Heart left ventricle (tissue), 16 donors: ENCODE measurements at places on chromosomes 16 and 17. TPM values are rescaled to one million over a fixed set of nuclear protein-coding genes. Genes with fewer than 3 reads are reported as not detected.

DNA sequence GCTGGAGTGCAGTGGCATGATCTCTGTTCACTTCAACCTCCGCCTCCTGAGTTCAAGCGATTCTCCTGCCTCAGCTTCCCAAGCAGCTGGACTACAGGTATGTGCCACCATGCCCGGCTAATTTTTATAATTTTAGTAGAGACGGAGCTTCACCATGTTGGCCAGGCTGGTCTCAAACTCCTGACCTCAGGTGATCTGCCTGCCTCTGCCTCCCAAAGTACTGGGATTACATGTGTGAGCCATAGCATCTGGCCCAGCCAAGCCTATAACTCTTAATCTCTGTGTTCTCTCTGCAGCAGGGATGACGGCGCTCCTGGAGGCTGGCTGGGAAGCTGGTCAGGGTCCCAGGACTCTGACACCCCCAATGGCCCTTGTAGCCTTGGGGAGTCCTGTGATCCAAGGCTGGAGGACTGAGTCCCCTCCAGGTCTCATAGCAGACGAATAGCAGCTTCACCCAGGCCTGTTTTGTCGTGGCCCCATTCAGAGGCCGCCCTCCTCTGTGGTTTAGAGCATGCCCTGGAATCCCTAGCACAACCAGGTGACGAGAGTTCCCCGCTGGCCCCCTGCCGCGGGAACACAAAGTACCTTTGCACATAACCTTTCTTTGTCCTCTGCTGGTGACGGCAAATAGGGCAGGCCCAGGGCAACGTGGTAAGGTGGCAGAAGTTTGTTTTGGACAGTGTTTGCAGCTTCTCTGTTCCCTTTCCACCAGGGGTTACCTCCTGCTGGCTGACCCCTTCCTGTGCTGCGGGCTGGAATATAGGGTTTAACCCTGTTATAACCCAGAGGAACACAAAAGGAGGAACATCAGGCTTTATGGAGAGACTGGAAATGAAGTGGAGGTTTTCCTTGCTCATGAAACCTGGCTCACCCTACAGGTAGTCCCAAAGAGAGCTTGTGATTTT lies 43.0 kb upstream of the TOB1 start:
- no peaks in the 10 kb centered on the region for H3K27me3 ChIP-seq
- H3K36me3 ChIP-seq = no peaks in the 10 kb centered on the region
- H3K4me3 ChIP-seq = no peak overlapping the region

- H3K36me3 ChIP-seq = no peaks in the 10 kb centered on the region
- no peak overlapping the region for H3K27ac ChIP-seq
- peaks cover 9% of the 10 kb centered on the region for H3K4me1 ChIP-seq
- DNase-seq = no peak
Measured at GRCh38 chr16:90032674-90033331, 13.5 kb upstream of the DBNDD1 start.

- H3K4me1 ChIP-seq = no peaks in the 10 kb centered on the region
- H3K36me3 ChIP-seq = no peaks in the 10 kb centered on the region
- H3K27ac ChIP-seq = no peak overlapping the region
- H3K27me3 ChIP-seq = no peaks in the 10 kb centered on the region
- DNase-seq = no peak
- H3K4me3 ChIP-seq = no peak overlapping the region
Measured at GRCh38 chr17:63124958-63125357, 158.9 kb downstream of the TANC2 start.

DNA sequence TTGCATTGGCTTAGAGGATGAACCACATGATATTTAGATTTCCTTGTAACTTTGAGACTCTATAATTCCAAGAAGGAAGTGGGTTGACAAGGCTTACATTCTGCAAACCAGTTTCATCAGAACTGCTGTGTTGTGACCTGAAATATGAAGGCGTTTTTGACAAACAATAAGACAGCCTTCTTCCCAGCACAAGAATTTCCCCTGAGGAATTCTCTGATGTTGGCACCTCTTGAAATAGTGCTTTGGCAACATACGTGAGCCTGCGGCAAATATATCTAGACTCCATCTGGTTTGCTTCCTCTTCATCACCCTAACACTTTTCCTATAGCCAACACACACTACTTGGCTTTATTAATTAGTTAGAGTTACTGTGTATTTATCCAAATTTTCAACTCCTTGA lies 585.5 kb upstream of the SOX9 start:
- DNase-seq = no peak
- H3K36me3 ChIP-seq = no peaks in the 10 kb centered on the region
- no peaks in the 10 kb centered on the region for H3K27me3 ChIP-seq
- no peak overlapping the region for H3K4me3 ChIP-seq

GRCh38 chr17:81093619-81094508 lies 58.9 kb downstream of the BAIAP2 start:
- no peaks in the 10 kb centered on the region for H3K27me3 ChIP-seq
- H3K36me3 ChIP-seq = no peaks in the 10 kb centered on the region
- DNase-seq = no peak
- H3K27ac ChIP-seq = no peak overlapping the region
- H3K4me1 ChIP-seq = peaks cover 5% of the 10 kb centered on the region

ACLY gene
- total RNA-seq = 18.2 TPM

COX6A2 gene
- total RNA-seq = 1,105 TPM
